ENCODE measurements at places on chromosomes 2 and 18. TPM values are rescaled to one million over a fixed set of nuclear protein-coding genes. Genes with fewer than 3 reads are reported as not detected.

DNA sequence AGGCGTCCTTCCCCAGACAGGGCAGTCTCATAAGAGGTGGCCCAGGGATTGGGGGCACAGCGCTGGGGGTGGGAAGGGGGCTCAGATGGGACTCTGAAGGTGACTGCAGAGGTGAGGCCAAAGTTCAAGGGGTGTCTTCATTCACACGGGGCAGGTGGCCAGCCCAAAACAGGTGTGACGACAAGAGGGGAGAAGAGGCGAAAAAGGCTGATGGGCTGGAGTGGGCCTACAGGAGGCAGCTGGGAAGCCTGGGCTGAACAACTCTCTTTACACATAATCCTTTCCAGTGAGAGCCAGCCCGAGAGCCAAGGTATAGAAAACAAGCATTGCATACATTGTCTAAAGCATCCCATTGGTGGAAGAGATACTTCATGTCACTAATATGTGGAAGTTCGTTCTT, 130.9 kb upstream of the ASB18 start:
- no peak for DNase-seq

Gene CD8B2
- not detected for total RNA-seq

Gene UGT1A4
- total RNA-seq: 3.3 TPM

- no peak for DNase-seq
These were observed 201.7 kb downstream of the MREG start for GRCh38 chr2:215811409-215812345.

DNA sequence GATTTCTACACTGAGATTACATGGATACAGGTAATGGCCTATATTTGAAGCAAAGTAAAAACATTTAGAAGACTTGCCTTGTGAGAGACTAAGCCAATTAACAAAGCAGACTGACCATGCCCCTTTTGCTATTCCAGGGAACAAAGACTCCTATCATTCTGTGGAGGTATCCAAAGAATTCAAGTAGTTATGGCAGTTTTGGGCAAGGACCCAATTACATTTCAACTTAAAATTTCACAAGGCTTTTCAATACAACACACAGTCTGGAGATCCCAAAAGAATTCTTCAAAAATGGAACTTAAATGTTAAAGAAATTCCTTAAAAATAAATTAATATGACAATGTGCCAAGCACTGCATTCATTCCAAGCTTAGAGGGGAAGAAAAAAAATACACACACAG, 109.2 kb upstream of the CHRNA1 start:
- DNase-seq: no peak

Gene NFU1
- 29.1 TPM for total RNA-seq

Gene CD28
- total RNA-seq: not detected
